ENCODE measurements at places on chromosomes 2 and 18. TPM values are rescaled to one million over a fixed set of nuclear protein-coding genes. Genes with fewer than 3 reads are reported as not detected.

- no peak for DNase-seq
Observed at GRCh38 chr2:31535768-31536167, 45.0 kb downstream of the SRD5A2 start.

- no peak for DNase-seq
Observed at GRCh38 chr2:12929758-12930157, 213.0 kb downstream of the TRIB2 start.

DNA sequence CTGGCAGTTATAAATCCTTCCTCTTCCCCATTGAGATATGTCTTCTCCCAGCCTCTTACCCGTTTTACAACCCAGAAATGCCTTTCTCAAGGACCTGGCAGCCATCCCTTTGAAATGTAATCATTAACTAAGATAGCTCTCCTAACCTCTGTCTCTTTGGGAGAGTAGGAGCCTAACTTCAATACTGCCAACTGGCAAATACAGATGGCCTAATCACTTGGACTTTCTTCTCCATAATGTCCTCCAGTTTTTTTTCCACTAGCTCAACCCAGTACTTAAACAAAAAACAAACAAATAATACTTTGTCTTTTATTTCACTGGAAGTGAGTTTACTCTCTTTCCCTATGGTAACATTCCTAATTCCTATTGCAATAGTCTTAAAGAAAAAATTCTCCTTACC lies 1391.1 kb downstream of the SUCLG1 start:
- no peak for DNase-seq

COLEC12 gene
- total RNA-seq: 17.8 TPM

DNA sequence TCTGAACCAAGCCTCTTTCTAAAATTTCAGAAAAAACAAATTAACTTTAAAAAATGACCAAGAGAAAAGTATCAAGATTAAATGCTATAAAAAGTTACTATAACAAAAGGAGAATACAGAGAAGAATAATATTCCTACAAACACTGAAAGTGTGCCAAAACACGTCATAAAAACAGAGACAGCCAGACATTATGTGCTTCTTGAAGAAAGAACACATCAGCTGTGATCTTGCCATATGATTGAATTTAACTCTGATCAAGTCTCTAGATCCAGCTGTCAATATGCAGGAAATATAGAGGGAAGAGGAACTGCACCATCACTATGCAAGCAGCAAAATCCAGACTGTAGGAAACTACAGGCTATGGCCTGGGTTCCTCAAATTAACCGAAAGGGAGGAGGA lies 33.7 kb upstream of the COL5A2 start:
- DNase-seq: no peak

CXCR1 gene
- not detected for total RNA-seq

GRCh38 chr2:191738003-191738402 lies 60.1 kb downstream of the NABP1 start:
- DNase-seq: no peak

GRCh38 chr18:23934252-23934651 lies 80.3 kb upstream of the TTC39C start:
- DNase-seq: no peak

FBXO48 gene
- total RNA-seq: 0.63 TPM

IWS1 gene
- total RNA-seq: 41.8 TPM

DNA sequence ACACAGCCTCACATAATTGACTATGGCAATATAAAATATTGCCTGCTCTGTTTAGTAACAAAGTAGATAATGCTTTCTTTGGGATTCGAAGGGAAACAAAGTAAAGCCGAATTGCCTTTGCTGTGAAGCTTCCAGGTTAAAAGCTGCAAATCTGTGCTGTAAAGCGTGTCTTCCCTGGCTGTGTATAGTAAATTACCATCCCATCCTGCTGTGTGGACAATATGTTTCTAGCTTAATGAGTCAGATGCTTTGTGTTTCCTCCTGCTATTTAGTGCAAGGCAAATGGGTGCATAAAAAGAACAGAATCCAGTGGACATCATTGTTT lies 265.1 kb downstream of the SOCS6 start:
- no peak for DNase-seq

CD8B2 gene
- total RNA-seq: not detected

DNA sequence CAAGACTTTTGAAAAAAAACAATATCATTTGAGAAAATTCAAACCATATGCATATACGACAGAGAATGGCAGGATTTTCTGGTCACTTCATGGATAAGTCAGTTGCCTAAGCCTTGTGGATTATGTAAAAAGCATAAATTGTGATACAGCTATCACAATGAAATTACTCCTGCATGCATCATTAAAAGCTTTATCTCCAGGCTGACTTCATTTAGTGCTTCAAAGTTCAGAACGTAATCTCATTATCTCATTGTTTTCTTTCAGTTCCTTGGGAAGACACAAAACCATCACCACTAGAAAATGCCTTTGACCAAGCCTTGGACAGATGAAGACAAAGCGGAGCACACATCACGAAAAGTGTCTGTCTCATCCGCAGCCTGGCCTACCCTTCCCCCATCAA lies 57.0 kb downstream of the L3MBTL4 start:
- no peak for DNase-seq

HES6 gene
- total RNA-seq: 16.5 TPM

DLGAP1 gene
- 6.0 TPM for total RNA-seq

DNA sequence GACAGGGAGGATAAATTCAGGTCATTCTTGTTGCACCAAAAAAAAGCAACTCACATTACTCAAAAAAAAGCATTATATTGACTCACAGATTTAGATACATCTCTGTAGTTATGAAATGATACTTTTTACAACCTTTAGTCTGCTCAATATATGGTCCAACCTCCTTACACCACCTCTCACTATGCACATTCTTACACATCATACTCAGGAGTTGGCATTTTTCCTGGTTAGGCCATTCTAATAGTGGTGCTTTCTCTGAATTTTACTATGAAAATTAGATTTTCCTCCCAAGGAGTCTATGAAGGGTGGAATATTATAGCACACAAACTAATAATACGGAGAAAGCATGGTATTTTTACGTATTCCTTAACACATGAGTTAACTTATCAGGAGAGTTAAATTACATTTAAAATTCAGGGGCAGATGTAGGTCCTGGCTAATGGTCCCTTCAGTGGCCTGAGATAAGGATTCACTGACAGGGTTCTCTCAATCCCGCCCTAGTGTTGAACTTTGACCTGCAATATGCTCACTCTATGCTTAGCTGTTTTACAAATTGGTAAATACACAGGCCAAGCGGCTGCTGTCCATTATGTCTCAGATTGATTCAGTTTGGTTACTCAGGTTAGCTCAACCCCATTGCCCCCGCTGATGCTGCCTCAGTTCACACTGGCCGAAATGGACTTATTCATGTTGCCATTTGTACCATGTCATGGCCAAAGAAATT lies 153.6 kb downstream of the NCKAP5 start:
- DNase-seq: no peak

- DNase-seq: no peak
Observed at GRCh38 chr2:133573491-133574162, 5.4 kb upstream of the NCKAP5 start.

- DNase-seq: no peak
Observed at GRCh38 chr18:49399003-49399402, 61.4 kb downstream of the DYM start.

HRH4 gene
- not detected for total RNA-seq

GRCh38 chr2:69428981-69429380 lies 8.3 kb downstream of the NFU1 start:
- DNase-seq: no peak

CAPG gene
- total RNA-seq: 77.6 TPM

DNA sequence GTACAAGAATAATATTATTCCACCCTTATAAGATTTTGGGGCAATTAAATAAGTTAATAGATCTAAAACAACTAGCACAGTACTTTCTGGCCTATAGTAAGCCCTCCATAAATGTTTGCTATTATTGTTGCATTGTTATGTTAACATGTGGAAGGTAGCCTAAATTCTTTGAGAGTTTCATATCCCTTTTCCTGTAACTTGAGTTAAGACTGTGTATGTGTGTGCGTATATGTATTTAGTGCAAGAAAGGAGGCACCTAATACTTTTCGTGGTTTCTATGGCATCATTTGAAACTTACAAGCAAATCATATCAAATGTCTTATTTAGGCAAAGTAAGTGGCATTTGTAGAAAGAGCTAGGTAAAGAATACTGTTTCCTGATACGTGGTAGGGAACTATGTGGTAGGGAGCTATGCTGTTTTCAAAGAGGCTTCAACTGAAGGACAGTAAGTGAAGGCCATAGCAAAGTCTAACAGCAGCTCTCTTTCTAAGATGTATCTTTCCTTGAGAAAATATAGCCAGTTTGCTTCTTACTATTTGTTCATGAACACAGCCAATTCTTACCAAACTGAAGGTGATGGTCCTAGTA lies 36.8 kb upstream of the C2orf74 start:
- DNase-seq: no peak

KLHL30 gene
- 12.2 TPM for total RNA-seq

IL36B gene
- not detected for total RNA-seq

DNA sequence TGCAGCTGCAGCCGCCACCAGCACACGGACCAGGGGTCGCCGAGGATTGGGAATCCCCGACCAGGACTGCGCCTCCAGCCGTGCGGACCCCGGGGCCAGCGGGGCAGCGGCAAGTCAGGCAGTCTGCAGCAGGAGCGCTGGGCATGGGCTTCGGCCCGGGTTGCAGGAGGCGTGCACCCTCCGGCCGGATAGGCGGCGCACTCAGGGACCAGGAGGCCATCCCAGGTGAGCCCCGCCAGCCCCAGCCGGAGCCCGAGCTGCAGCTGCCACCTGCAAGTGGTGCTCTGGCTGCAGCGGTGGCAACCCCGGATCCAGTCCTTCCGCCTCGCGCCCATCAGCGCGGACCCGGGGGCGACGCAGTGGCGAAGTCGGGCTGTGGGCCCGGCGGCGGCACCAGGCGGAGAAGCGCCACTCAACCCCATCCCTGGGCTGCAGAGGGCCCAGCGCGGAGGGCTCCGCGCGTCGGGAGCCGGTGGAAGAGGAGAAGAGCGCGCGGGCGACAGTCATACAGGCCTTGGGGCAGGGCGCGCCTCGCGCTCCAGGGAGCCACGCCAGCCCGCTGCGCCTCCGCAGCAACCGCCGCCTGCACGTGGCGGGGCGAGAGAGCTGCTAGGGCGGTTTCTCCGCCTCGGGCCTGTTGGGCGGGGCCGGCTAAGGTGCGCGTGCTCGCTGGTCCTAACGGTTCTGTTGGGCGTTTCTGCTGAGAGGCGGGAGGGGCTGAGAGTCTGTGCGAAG lies 73.8 kb downstream of the RPIA start:
- DNase-seq: no peak

- no peak for DNase-seq
Observed at GRCh38 chr2:235348329-235348728, 145.5 kb upstream of the AGAP1 start.

DNA sequence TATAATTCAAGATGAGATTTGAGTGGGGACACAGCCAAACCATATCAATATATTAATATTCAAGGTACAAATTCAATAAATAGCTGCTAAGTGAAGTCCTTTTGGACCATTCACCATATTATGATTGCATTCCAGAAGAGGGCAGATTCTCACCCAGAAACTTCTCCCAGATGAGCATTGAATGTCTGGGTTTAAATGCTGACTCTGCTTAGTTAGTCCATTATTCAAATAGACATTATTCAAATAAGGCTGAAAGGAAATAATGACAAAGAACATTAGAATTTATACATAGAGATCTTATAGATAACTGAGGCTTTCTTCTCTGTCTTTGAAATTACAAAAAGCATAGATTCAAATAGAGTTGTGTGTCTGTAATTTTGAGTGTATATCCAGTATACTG lies 579.4 kb upstream of the SLC8A1 start:
- DNase-seq: no peak
